Stimulated activated CD8-positive, alpha-beta memory T cell treated with anti-CD3 and anti-CD28 coated beads, Interleukin-7, amount 100 ng/mL, for 4 hours (primary cell): ENCODE measurements at places on chromosomes 6 and 20.

DNA sequence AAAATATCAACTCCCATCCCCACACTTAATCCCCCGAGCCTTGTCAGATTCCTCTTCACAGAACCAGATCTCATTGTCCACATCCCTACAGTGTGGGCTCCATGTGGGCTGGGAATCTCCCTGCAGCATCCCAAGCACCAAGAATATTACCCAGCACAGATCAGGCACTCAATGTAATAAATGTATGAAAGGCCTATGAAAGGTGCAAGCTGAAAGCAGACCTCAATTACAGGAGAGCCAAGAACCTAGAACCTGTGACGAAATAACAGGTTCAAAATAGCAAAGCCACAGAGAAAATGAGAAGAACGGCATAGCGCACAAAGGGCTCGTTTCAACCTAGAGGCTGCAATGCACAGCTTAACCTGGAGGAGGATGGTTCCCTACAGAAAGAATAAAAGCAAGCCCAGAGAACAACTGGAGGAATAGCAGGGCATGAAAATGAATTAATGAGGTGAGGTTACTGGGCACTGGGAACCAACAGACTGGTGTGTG, 3.1 kb downstream of the SLC23A2 start:
- DNase-seq, result no peak

DNA sequence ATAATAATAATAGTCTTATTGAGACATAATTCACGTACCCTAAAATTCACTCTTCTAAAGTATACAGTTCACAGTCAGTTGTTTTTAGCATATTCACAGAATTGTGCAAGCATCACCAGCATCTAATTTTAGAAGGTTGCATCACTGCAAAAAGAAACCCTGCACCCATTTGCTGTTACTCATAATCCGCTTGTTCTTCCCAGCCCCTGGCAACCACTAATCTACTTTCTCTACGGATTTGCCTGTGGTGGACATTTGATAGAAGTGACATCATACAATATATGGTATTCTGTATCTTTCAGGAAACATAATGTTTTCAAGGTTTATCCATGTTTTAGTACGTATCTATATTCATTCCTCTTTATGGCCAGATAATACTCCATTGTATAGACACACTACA, 41.5 kb upstream of the FAM184A start:
- DNase-seq, result no peak

DNA sequence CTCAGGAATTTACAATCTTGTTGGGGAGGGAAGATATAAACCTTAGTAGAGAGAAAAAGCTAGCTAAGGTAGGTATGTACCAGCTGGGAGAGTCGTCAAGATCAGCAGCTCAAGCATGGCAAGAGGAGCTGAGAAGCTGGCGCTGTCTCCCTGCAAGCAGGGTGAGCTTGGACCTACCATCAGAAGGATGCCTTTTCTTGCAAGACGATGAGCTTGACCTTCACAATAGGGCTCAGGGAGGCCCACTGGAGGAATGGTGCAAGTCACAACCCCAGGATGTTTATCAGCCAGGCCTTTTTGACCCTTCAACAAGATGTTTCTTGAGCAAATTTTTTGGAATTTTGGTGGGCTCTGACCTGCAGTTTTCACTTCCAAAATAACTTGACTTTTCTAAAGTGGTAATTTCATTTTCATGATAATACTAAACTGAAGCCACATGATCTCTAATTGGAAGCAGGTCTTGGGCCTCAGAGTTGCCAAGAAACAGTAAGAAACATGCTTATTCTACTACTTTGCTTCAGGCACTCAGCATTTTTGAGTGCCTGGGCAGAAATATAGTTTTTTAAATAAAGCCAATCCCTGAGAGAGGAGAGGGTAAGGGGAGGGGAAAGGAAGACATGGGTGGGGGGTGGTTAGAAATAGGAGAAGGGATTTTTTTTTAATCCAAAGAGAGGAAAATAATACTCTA, 258.1 kb downstream of the CLIC5 start:
- no peak for DNase-seq

DNA sequence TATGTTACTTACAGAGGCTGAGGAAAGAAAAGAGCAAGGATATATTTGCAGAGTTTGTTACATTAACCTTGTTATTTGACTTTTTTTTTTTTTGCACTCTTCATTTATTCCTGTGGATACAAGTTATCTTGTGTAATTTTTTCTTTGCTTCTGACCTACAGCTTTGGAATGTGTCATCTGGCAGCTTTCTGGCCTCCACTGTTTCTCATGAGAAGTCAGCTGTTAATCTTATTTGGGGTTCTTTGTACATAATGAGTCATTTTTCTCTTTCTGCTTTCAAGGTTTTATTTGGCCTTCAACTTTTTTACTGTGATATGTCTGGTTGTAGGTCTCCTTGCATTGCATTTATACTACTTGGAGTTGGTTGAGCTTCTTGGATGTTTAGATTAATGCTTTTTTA, 333.4 kb downstream of the SMOC2 start:
- no peak for DNase-seq

DNA sequence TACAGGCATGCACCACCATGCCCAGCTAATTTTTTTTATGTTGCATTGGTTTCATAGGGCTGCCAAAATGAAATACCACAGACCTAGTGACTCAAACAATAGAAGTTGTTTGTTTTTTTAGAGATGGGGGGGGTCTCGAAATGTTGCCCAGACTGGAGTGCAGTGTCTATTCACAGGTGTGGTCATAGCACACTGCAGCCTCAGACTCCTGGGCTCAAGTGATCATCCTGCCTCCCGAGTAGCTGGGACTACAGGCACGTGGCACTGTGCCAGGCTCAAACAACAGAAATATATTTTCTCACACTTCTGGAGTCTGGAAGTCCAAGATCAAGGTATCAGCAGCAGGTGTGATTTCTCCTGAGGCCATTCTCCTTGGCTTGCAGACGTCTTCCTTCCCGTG, 6.6 kb upstream of the SLC16A10 start:
- DNase-seq, result no peak

DNA sequence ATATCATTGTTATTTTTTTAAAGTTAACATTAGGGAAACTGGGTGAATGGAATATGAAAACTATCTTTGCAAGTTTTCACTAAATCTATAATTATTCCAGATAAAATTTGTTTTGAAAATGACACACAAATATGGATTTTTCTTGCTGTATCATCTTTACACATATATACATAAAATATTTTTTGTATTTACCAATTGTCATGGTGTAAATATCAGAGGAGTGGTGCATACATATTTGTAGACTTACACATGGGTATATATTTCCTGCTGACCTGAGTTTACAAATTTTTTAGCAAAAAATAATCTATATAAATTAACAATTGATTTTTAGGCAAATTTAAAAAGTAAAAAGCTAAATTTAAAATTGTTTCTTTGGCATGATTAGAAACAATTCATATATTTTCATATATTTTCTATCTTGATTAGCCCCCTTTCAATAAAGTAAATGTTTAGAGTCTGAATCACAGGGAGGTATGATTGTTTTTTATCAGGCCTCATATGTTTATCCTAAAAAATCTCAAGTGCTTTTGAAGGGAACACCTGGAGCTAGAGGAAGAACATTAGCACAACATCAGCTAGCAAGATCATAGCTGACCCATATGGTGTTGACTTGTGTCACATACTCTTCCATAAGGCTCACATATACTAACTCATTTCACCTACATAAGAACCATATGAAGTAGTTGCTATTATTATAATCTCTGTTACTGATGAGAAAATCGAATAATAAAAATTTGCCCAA, 671.8 kb upstream of the GJE1 start:
- no peak for DNase-seq

- peak; percentile 72 for DNase-seq
Measured at GRCh38 chr20:25859649-25860530, 163.2 kb upstream of the ZNF337 start.

DNA sequence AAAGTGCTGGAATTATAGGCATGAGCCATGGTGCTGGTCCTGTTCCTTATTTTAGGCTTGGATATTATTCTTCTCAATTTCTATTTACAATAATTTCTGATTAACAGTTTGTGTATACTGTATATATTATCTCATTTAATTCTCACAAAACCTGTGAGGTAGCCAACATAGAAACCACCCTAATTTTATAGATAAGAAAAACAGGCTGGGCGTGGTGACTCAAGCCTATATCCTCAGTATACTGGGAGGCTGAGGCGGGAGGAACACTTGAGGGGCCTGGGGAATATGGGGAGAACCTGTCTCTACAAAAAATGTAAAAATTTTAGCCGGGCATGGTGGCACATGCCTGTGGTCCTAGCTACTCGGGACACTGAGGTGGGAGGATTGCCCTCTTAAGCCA, 3.8 kb upstream of the AFG1L start:
- no peak for DNase-seq

- DNase-seq, result no peak
Measured at GRCh38 chr6:37170273-37171200, 585 bp downstream of the PIM1 start.

- no peak for DNase-seq
Measured at GRCh38 chr6:96926425-96926824, 1.9 kb downstream of the KLHL32 start.

DNA sequence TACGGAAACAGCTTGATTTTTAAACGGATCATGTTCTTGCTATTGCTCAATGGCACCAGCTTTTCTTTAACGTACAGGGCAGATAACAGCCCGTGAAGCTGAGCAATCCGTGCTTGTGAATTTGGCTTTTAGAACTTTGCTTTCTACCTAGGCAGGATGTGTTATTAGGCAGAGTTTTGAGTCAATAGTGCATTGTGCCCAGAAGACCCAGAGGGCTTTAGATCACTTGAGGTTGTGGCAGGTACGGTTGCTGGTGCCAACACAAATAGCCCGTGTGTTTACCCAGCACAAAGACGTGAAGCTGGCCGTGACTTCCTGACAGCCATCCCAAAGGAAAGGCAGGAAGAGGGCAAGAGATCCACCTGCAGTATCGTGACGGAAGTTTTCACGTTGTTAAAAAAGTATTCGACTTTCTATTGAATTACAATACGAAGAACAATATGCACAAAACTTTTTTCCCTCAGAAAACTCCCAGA, 117.4 kb upstream of the FRMD1 start:
- DNase-seq, result no peak

DNA sequence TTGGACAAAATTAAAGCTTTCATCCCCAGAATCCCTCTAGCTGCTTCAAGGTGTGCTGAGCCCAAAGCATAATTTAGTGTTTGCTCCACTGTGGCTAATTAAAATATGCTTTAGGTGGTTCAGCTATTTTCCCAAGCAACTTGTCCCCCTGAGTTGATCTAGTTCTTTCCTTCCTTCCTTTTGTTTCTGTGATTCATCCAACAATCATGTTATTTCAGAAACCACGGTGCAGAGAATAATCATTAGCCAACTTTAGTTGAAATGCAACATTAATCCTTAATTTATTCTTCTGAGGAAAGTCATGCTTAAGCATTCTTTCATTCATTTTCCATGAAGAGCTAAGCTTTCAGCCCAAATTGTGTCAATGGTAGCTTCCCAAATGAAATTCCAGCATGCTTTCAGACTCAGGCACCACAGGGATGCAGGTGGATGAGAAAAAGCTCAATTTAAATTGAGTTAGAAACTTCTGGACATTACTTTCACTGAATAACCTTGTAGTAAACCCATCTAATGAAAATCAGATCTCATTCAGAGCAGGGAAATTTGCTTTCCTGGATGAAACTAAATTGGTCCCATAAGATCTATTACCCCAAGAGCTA, 209.0 kb upstream of the NT5E start:
- no peak for DNase-seq

GRCh38 chr20:44029848-44030230, 115.2 kb downstream of the TOX2 start:
- no peak for DNase-seq

GRCh38 chr20:61251529-61252393, at the start of gene CDH4:
CDH4 (plus strand) TSS chr20:61252261.
- DNase-seq, result no peak

DNA sequence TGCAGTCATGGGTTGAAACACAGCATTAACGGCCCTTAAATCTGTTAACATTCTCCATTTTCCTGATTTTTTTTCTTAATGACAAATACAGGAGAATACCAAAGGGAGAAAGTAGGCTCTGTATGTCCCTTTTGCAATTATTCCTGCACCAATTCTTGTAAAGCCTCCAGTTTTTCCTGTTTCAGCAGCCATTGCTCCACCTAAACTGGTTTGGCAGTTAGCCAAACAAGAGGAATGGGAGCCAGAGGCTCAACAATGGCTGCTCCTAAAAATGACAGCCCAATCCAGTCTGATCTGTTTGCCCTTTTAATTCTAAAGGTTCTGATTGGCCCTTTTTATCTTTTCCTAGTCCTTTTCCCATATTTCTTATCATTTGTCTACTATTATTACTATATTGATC, 284.2 kb upstream of the SGK1 start:
- DNase-seq, result no peak

DNA sequence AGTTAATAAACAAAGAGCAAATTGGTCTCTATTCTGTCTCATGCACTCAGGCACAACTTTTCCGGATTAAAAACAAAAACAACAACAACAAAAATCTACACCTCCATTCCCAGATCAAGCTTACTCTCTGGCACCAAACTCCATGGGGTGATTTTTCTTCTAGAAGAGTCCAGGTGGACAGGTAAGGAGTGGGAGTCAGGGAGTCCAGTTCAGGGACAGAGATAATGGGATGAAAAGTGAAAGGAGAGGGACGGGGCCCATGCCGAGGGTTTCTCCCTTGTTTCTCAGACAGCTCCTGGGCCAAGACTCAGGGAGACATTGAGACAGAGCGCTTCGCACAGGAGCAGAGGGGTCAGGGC, 437 bp upstream of the HLA-A start:
- DNase-seq, result no peak

DNA sequence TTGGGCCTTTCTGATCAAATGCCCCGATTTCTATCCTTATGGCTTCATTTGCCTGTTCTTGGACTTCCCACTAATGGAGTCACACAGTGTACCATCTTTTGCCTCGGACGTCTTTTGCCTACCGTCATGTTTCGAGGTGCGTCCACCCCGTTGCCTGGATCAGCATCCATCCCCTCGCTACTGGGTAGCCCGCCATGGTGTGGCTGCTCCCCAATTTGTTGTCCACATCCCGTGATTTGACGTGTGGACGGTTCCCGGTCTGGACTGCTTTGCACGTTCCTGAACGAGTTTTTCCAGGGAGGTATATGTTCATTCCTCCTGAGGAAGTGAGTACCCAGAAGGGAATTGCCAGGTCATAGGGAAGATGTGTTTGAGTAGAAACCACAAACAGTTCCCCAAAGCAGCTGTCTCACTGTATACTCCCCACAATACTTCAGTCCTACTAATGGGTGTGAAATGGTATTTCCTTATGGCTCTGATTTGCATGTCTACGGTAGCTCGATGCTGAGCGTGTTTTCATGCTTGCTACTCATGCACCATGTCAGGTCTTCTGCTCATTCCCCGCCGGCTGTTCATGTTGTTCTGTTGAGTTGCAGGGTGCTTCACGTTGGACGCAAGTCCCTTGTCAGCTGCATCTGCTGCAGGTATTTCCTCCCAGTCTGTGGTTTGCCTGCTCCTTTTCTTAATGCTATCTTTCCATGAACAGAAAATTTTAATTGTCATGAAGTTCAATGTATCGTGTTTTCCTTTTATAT, 86.8 kb upstream of the AFDN start:
- no peak for DNase-seq

GRCh38 chr6:115932481-115932880, 128.2 kb downstream of the FRK start:
- DNase-seq, result no peak
